ENCODE measurements at places on chromosomes 4 and X.

DNA sequence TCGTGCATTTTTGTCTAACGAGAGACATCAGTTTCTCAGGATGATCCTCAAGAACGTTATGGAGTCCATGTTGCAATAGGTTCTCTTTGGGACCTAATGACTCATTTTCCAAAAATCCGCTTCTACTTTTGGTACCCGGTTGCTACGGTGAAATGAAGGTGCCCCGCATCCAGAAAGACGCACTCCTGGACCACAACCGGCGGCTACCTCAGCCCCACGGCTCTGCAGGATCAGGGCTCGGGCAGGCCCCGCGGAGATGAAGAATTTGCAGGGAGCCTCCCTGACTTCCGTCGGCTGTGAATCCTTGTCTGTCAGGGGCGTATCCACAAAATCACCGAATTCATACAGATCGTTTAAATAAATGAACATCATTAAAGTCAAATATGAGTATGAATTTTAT, 15.6 kb downstream of the GTPBP6 start:
- DNase-seq: no peak

DNA sequence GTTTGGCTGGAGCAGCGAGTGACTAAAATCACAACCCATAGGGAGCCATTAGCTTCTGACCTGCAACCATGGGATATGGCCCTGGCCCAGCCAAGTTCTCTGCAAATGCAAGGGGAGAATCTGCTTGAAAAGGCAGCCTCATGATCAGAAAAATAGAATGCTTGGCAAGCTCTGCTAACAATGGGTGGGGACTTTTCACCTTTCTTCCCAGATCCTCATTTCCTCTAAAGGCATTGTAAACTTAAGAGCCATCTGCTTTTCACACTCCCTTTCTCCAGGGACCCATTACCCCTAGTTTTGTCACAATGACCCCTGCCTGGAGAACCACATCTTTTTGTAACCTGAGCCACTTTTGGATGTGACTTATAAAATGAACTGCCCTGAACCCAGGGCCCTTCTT, 104.3 kb downstream of the PARM1 start:
- DNase-seq: no peak

- peak; percentile 74 for DNase-seq
These were observed 964 bp downstream of the VEGFC start for GRCh38 chr4:176791591-176792325.

DNA sequence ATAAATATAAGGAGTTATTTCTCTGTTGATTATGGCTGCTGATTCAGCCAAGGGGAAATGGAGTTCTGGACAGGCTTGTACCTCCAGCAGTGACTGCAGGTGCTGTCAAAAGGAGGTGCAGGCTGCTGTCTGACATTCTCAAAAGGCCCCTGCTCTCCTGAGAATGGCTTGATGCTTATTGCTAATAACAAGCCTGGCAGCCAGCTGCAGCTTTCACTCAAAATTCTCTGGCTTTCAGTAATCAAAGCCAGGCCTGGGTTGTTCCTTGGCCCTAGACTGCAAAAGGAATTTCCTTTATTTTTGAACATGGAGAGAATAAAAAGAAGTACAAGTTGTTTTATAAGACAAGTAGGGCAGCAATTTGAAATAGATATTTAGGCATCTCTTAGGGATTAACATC, 575.9 kb downstream of the MID1IP1 start:
- DNase-seq: no peak

- no peak for DNase-seq
These were observed 237 bp downstream of the ANKRD17 start for GRCh38 chr4:73258436-73258685.

DNA sequence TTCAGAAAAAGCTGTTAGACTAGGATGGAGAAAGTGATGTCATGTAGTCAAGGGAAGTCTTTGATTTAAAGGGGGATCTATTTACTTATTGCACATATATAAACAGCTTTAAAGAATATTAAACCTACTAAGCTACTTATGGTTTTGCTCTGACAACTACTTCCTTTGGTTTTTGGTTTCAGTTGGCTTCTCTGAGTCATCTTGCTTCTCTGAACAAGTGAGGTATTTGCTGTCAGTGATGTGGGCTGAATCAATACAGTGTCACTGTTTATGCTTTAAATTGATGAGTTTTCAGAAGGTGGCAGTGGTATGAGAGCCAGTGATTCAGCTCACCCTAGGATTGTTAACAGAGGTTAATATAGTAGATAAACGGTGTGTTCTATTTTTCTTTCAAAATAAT, 75.1 kb downstream of the CEP44 start:
- no peak for DNase-seq

DNA sequence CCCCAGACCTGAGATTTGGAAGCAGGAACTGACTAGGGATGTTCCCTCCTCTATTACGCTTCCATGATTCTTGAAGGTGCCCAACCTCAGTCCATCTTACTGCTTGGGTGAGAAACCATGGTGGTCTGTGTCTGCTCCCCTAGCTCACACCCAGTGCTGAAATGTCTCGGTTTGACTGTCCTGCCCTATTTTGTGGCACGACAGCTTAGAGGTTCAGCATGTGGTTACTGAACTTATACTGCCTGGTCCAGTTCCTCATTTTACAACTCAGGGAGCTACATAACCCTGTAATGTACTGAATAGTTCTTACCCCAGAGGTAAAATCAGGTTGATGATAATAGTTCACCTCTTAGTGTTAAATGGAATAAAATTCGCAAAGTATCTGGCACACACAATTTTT, 203.1 kb downstream of the RBM46 start:
- DNase-seq: no peak

DNA sequence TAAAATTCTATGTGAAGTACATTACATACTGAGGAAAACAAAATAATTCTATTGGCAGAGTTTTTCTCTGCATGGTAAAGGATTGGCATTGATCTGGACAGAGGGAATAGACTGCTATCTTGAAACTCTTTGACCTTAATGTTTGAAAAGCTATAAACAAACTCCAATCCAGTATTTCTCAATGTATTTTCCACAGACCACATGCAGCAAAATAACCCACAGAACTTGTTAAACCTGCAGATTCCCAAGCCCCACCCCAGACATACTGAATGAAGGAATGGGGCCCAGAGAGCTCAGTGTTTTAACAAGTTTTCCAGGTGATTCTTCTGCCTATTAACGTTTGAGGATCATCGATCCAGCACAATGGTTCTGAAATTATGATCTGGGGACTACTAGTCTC, 15.7 kb downstream of the RNF128 start:
- DNase-seq: no peak

DNA sequence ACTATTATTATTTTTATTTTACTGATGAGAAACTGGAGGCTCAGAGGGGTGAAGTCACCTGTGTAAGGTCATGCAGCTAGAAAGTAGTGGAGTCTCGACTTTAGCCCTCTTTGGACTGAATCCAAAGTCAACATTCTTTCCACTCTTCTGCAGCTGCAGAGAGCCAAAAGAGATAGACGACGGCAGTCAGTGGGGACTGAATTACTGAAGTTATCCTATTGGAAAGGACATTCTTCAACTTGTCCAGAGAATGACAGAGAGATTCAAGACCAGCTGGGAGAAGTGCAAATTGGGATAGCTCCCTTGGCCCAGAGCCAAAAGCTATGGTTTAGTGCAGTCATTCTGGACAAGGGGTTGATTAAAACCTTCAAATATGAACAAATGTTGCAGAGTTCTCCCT, 42.5 kb downstream of the VGLL1 start:
- DNase-seq: no peak

GRCh38 chr4:137124278-137124932, 407.9 kb downstream of the PCDH18 start:
- no peak for DNase-seq
